MCF 10A (cell line): ENCODE measurements at places on chromosomes 1 and 21.

DNA sequence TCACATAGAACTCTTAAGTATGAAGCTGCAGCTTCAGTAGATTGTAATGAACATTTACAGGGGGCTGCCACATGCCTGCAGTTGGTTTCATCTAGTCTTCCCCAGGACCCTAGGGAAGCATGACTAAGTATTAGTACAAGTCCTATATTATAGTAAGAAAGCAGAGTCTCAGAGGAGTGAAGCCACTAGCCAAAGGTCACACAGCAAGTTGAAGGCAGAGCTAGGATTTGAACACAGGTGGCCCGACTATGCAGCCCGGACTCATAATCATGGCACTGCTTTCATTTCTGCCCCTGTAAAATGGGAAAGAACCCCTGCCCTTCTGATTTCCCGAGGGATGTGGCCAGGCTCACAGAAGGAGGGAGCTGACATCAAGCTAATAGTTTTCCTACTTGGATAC is 8.4 kb upstream of the CRYBG2 start:
- H3K27ac ChIP-seq: no peak overlapping the region
- H3K4me1 ChIP-seq: peaks cover 23% of the 10 kb centered on the region
- H3K36me3 ChIP-seq: no peaks in the 10 kb centered on the region
- no peaks in the 10 kb centered on the region for H3K27me3 ChIP-seq
- H3K4me3 ChIP-seq: no peak overlapping the region

DNA sequence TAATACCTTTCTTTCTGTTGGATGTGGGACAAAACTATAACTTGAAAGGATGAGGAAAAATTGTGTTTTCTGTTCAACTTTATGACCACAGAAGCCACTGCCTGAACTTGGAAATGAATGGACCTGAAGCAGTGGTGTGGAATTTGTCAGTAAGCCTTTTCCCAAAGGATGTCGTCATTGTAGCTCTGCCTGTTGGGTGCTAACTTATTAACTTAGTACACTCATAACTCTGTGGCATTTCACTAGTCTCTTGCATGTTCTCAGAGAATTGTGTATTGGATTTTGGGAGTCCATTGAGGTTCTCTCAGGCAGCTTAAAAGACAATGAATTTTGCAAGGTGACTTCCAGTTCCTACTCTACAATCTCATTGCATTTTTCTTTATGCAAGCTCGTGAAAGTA is 49.6 kb downstream of the KCNK2 start:
- H3K4me3 ChIP-seq: no peak overlapping the region
- H3K36me3 ChIP-seq: no peaks in the 10 kb centered on the region
- no peaks in the 10 kb centered on the region for H3K27me3 ChIP-seq
- no peak overlapping the region for H3K27ac ChIP-seq

GRCh38 chr1:59641836-59642235 is 172.9 kb upstream of the HOOK1 start:
- no peaks in the 10 kb centered on the region for H3K27me3 ChIP-seq
- H3K4me1 ChIP-seq: no peaks in the 10 kb centered on the region
- no peak for DNase-seq
- no peak overlapping the region for H3K4me3 ChIP-seq
- H3K27ac ChIP-seq: no peak overlapping the region

DNA sequence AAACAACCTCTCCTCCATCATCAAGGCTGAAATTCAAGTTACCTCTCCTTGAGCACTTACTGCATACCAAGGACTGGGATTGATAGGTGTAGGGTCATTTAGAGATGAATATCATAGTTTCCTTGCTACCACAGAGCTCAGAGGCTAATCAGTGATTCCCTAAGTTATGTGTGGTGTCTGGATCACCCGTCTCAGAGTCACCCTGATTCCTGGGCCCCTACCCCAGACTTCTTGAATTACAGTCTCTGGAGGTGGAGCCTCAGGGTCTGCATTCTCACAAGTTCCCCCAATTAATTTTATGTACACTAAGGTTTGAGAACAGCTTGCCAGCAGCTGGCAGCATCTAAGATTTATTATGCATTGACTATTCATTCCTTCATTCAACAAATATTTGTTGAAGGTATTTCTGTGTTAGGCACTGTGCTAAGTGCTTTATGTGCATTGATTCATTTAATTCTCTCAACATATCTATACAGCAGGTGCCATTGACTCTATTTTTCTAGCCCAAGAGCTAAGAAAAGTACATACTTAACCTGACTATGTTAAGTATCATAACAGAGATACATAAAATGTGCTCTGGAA is 182.9 kb upstream of the FGGY start:
- H3K27ac ChIP-seq: no peak overlapping the region
- no peaks in the 10 kb centered on the region for H3K36me3 ChIP-seq
- peaks cover 9% of the 10 kb centered on the region for H3K4me1 ChIP-seq
- H3K4me3 ChIP-seq: no peak overlapping the region
- H3K27me3 ChIP-seq: no peaks in the 10 kb centered on the region
- no peak for DNase-seq

GRCh38 chr1:94522304-94522703 is 19.3 kb downstream of the F3 start:
- peaks cover 6% of the 10 kb centered on the region for H3K4me1 ChIP-seq
- no peak overlapping the region for H3K4me3 ChIP-seq
- peaks cover 12% of the 10 kb centered on the region for H3K36me3 ChIP-seq
- no peaks in the 10 kb centered on the region for H3K27me3 ChIP-seq
- DNase-seq: peak; percentile 65
- no peak overlapping the region for H3K27ac ChIP-seq

GRCh38 chr1:226332947-226333346 is 24.0 kb upstream of the LIN9 start:
- H3K36me3 ChIP-seq: no peaks in the 10 kb centered on the region
- DNase-seq: no peak
- peaks cover 6% of the 10 kb centered on the region for H3K4me1 ChIP-seq
- peak overlapping the region; percentile 9 for H3K4me3 ChIP-seq
- no peak overlapping the region for H3K27ac ChIP-seq

DNA sequence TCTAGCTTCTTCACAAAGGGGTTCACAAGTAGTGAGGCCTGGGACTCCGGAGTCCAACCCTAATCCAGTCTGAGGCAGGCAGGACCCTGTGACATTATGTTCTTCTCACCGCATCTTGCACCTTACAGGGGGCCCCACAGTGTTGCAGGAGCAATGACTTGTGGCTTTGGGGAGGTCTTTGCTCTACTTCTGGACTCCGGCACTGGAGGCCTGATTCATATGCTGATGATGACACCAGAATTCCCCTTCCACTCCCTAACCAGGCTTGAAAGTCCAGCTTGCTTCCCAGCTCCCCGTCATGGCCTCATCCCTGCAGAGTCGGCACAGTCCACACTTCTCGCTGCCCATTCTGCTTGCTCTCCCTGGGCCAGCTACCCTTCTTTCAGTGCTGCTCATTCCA is 96.3 kb upstream of the SLC44A3 start:
- H3K4me1 ChIP-seq: peaks cover 31% of the 10 kb centered on the region
- no peak overlapping the region for H3K4me3 ChIP-seq
- peaks cover 6% of the 10 kb centered on the region for H3K36me3 ChIP-seq
- no peak for DNase-seq
- H3K27ac ChIP-seq: no peak overlapping the region

- H3K27ac ChIP-seq: no peak overlapping the region
- peaks cover 6% of the 10 kb centered on the region for H3K36me3 ChIP-seq
- H3K4me3 ChIP-seq: no peak overlapping the region
- no peaks in the 10 kb centered on the region for H3K4me1 ChIP-seq
Observed at GRCh38 chr1:11516961-11517635, 38.1 kb downstream of the DISP3 start.

- H3K36me3 ChIP-seq: no peaks in the 10 kb centered on the region
- no peaks in the 10 kb centered on the region for H3K27me3 ChIP-seq
- no peak overlapping the region for H3K27ac ChIP-seq
- no peak overlapping the region for H3K4me3 ChIP-seq
Observed at GRCh38 chr21:31342348-31342747, 1.7 kb downstream of the TIAM1 start.

- H3K27me3 ChIP-seq: peaks cover 34% of the 10 kb centered on the region
- peaks cover 7% of the 10 kb centered on the region for H3K4me1 ChIP-seq
- H3K36me3 ChIP-seq: no peaks in the 10 kb centered on the region
- no peak overlapping the region for H3K4me3 ChIP-seq
- no peak for DNase-seq
Observed at GRCh38 chr1:40317394-40318074, 448 bp upstream of the COL9A2 start.

GRCh38 chr1:110829955-110830553 is 42.9 kb upstream of the CD53 start:
- H3K4me3 ChIP-seq: no peak overlapping the region
- DNase-seq: peak; percentile 62
- H3K27me3 ChIP-seq: peaks cover 59% of the 10 kb centered on the region
- H3K36me3 ChIP-seq: no peaks in the 10 kb centered on the region

DNA sequence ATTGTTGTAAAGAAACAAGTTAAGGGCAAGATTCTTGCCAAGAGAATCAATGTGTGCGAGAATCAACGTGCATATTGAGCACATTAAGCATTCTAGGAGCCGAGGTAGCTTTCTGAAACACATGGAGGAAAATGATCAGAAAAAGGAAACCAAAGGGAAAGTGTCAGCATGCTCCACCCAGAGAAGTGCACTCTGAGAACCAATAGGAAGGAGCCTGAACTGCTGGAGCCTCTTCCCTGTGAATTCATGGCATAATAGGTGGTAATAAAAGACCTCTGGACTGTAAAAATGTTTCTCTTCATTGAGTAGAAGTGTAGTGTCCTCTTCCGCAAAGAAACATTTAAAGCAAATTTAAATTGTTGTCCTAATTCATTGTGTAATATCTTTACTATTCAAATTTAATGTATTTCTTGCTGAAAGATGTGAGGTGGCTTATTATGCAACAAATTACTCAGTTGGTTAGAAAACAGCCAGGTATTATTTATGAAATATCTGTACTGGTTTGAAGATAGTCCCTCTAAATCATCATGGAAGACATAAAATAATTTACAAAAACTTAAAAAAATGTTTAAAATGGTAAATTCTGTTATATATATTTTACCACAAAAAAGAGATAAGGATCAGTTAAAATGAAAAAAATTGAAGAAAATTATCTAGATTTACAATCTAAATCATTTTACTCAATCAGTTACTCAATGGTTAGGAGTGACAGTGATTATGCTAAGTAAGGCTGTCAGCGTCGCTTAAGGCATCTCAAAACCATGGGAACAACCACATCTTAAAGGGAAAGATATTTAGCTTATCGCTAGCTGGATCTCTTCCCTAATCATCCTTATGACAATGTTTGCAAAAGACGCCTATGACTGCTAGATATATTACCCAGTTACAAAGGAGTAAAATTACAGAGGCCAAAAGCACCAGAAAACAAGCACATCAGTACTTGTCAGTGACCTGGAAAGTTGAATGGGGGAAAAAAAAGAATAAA is 31.3 kb downstream of the NVL start:
- no peak overlapping the region for H3K4me3 ChIP-seq
- H3K27ac ChIP-seq: peak overlapping the region; percentile 53
- no peak for DNase-seq
- H3K27me3 ChIP-seq: no peaks in the 10 kb centered on the region

GRCh38 chr1:24567792-24568388 is 12.0 kb downstream of the NCMAP start:
- peak; percentile 19 for DNase-seq
- no peak overlapping the region for H3K4me3 ChIP-seq
- no peaks in the 10 kb centered on the region for H3K27me3 ChIP-seq
- H3K36me3 ChIP-seq: no peaks in the 10 kb centered on the region
- peak overlapping the region; percentile 28 for H3K27ac ChIP-seq

GRCh38 chr1:88680471-88680870 is 3.6 kb upstream of the PKN2 start:
- H3K27ac ChIP-seq: no peak overlapping the region
- no peaks in the 10 kb centered on the region for H3K27me3 ChIP-seq
- DNase-seq: no peak

- H3K27ac ChIP-seq: peak overlapping the region; percentile 67
- H3K36me3 ChIP-seq: no peaks in the 10 kb centered on the region
- peak; percentile 80 for DNase-seq
- H3K4me3 ChIP-seq: no peak overlapping the region
- H3K27me3 ChIP-seq: no peaks in the 10 kb centered on the region
Observed at GRCh38 chr1:41626616-41627375, 142.3 kb upstream of the EDN2 start.

GRCh38 chr1:170886460-170886859 is 48.9 kb upstream of the MROH9 start:
- no peaks in the 10 kb centered on the region for H3K27me3 ChIP-seq
- no peak overlapping the region for H3K27ac ChIP-seq
- H3K4me1 ChIP-seq: peaks cover 7% of the 10 kb centered on the region
- no peak for DNase-seq
- H3K4me3 ChIP-seq: no peak overlapping the region

DNA sequence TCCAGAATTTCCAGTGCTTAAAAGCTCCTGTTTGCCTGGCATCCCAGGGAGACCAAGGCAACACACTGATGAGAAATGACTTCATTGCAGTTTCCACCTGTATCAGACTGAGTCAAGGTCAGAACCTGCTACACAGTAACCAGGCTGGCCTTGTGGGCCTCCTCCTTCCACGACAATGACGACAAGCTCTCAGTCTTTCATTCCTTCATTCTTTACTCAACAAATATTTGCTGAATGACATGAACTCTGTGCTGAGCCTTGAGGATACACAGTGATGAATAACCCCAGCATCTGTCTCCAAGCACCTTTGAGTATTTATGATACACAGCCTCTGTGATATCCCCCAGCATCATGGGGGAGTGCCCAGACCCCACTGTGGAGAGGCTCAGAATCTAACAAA is 8.9 kb upstream of the LCE5A start:
- DNase-seq: no peak
- no peak overlapping the region for H3K4me3 ChIP-seq
- no peaks in the 10 kb centered on the region for H3K36me3 ChIP-seq
- peak overlapping the region; percentile 60 for H3K27ac ChIP-seq
- no peaks in the 10 kb centered on the region for H3K27me3 ChIP-seq

DNA sequence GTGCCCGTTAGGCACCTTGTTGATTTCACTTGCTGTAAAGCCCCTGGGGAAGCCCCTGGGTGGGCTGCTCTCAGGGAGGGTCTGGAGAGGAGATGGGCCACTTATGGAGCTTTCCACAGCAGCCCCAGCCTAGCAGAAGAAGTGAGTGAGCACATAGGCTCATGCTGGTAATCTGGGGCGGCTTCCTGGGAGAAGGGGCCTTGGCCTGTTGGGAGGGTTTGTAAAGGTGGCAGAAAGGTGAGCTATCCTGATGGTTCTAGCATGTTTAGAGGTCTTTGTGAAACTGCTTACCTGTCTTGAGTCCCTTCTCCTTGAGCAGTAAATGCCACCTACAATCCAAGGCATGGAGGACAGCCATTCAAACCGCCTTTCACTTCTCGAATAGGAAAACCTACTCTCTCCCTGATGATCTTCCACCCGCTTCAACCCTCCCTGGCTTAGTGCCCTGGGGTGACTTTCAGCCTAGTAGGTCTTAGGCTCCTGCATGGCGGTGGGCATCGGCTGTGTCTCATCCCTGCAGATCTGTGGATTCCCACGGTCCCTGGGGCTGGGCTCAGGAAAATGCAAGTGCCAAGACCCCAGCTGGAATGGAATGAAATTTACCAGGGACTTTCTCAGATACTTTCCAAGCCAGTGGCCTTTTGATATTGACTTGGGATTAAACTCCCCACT is 87.6 kb upstream of the SELENON start:
- no peaks in the 10 kb centered on the region for H3K27me3 ChIP-seq
- H3K36me3 ChIP-seq: no peaks in the 10 kb centered on the region
- no peak for DNase-seq
- no peak overlapping the region for H3K27ac ChIP-seq
- H3K4me3 ChIP-seq: no peak overlapping the region

- DNase-seq: peak; percentile 55
- no peak overlapping the region for H3K4me3 ChIP-seq
- H3K27ac ChIP-seq: peak overlapping the region; percentile 94
Observed at GRCh38 chr1:198880397-198880796, 241.6 kb downstream of the PTPRC start.
